ENCODE measurements at places on chromosomes 16 and 17. TPM values are rescaled to one million over a fixed set of nuclear protein-coding genes. Genes with fewer than 3 reads are reported as not detected.

The C16orf92 gene
- not detected for polyA plus RNA-seq

- DNase-seq, result no peak
Measured at GRCh38 chr17:72474719-72475477, 354.1 kb downstream of the SOX9 start.

DNA sequence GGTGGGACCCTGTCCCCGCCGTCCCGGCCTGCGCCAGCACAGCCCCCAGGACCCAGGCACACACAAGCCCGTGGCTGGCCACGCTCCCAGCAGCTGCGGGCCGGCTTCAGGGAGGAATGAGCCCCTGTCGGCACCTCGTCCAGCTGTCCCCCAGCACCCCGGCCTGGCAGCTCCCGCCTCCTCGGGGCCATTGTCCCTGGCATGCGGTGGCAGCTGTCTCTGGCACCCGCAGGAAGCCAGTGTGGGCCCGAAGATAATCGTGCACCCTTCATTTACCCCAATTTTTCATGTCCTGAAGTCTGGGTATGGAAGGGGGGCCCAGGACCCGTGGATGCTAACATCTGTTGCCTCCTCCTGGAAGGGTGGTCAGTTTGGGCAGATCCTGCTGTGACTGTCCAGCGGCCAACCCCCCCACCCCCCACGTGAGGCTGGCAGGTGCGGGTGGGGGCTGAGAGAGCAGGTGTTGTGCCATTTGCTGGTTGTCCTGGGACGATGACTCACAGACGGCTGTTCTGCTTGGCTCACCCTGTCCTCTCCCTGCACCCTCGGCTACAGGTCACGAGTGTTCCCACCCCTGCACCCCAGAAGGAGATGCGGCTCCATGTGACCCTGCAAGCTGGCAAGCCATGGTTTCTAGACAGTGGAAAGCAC, 4.0 kb upstream of the LMF1 start:
- no peak for DNase-seq

The HSD11B2 gene
- polyA plus RNA-seq, result not detected

DNA sequence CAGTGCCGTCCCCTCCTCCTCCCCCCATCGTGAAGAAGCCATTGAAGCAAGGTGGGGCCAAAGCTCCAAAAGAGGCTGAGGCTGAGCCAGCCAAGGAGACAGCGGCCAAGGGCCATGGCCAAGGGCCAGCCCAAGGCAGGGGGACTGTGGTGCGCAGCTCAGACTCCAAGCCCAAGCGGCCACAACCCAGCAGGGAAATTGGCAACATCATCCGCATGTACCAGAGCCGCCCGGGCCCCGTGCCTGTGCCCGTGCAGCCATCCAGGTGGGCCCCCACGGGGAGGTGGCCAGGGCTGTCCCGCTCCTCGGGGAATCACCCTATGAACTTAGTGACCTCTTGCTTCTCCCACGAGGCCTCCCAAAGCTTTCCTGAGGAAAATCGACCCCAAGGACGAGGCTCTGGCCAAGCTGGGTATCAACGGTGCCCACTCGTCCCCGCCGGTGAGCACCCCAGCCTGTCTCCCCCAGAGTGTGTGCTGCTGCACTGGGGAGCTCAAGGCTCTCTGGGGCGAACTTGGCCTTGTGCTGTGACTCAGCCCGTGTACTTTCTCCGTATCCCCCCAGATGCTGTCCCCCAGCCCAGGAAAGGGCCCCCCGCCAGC, 16.6 kb upstream of the SMIM5 start:
- no peak for DNase-seq

The CA4 gene
- not detected for polyA plus RNA-seq

- no peak for DNase-seq
Measured at GRCh38 chr17:50902372-50903353, 36.5 kb upstream of the TOB1 start.

DNA sequence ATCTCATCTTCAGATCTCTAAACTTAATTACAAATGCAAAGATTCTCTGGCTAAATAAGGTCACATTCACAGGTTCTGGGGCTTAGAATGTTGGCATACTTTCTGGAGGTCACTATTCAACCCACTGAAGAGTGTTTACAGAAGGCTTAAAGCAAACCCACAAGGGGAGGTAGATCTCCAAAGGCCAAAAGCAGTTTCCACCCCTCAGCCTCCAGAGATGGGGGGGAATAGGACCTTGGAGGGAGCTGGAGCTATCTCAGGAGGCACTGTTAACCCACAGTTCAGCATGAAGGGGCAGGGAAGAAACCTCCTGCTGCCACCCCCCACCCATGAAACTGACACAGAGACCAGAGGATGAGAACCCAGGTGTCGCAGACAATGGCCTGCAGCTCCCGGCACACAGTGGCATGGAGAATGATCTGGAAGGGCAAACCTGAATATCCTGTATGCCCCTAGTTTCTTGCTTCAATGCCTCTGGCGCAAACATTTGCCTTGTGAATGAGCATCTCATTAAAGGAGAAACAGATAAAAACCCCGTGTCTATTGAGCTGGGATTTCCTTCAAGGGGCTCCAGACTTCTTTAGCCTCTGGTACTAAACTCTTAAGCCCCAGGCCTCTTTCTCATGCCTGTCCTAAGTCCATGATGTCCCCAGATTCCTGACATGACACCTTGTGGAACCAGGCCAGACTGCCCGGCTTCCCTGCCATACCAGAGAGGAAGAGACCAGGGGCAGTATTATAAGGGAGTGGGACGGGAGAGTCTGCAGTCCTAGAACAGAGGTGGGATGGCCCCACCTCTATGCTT, 103.1 kb upstream of the CDH5 start:
- DNase-seq, result no peak

The FAHD1 gene
- 26.7 TPM for polyA plus RNA-seq

DNA sequence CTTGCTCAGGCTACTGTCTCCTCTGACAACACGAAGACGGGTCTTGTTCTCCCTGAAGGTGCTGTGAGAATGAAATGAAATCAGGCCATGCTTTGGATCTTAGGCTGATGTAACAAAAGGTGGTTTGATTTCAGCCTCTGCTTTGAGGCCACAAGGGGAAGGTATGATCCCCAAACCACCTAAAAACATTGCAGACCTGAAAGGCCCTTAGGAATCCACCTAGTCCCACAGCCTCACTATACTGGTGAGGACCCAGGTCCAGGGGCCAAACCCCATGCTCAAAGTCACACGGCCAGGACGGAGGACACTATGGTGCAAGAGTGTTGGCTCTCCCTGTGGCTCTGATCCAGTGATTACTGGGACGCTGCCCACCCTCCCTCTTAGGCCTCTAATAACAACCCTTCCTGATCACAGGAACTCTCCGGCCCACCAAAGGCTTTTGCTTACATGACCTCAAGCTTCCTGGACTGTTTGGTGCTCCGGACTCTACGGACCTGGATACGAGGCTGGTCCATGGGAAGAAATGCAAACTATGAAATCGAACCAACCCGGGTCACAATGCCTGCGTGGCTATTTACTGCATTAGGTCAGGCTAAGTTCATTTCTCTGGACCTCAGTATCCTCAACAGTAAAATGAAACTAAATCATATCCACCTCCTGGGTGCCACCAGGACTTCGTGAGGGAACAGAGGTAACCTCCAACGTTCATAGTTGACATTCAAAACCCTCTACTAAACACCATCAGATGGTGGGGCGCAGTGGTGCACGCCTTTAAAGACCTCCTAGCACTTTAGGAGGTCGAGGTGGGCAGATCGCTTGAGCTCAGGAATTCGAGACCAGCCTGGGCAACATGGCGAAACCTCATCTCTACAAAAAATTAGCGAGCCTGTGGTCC, 1.5 kb downstream of the TRIM25 start:
- DNase-seq, result no peak

The ZNF598 gene
- 11.3 TPM for polyA plus RNA-seq

DNA sequence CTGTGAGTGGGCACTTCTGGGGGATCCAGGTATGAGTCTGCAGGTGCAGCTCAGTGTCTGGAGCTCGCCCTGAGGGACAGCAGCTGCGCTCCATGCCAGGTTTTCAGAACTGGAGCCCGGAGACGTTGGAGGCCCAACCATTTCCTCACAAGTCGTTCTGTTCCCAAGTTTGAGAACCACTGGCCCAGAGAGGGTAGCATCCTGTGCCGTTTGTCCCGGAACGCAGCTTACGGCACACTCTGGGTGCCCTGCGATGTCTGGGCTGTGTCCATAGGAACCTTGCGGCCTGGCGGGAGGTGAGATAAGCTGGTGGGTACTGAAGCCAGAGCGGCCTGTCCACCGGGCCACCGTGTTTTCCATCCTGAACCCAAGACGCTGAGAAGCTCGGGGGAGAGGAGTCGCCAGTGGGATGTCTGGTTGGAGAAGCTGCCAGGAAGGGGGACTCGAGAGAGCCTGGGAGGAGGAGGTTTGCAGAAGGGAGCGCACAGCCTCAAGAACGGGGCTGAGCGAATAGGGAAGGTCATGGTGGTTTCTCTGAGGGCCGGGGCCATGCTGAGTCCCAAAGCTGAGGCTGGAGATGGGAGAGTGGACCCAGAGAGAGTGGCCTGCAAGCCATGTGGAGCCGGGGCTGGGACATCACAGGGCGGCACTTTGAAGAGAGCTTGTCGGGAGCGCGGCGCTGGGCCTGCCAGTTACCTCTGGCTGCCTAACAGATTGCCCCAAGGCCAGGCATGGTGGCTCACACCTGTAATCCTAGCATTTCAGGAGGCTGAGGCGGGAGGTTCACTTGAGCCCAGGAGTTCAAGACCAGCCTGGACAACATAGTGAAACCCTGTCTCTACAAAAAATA, 211.0 kb upstream of the GSE1 start:
- DNase-seq, result no peak

- DNase-seq, result no peak
Measured at GRCh38 chr17:64083563-64084085, 46.3 kb downstream of the ERN1 start.

GRCh38 chr17:73156166-73156840, 8.5 kb upstream of the SSTR2 start:
- DNase-seq, result peak; percentile 40

DNA sequence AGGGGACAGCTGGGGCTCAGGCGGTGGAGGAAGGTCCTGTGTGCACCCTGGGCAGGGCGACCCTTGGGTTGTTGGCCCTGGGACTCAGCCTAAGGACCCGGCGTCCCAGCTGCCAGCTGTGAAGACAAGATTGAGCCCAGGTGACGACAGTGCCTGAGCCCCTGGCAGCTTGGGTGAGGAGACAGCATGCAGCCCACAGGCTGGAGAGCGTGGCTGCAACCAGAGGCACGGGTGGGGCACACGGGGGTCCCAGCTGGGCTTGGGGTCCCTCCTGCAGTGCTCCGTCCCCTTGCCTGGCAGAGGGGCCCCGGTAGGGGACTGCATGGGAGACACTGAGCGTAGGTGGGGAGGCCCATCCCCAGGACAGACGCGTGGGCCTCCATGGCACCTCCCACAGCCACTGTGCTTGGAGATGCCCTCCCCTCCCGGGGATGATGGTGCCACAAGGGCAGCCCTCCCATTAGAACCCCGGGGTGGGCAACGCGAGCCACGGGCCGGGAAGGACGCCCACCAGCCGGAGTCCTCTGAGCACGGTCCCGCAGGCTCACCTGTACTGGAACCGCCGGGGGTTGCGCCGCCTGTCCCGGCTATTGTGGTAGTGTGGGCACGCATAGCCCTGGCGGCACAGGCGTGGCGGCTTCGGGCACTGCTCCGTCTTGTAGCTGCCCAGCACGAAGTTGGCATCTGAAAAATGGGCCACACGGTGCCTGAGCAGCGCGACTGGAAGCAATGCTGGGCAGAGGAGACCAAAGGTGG, 15.5 kb downstream of the UNKL start:
- no peak for DNase-seq

- no peak for DNase-seq
Measured at GRCh38 chr17:16473044-16474011, 18.7 kb downstream of the LRRC75A start.

- DNase-seq, result no peak
Measured at GRCh38 chr17:44346064-44346844, 1.2 kb downstream of the GRN start.

DNA sequence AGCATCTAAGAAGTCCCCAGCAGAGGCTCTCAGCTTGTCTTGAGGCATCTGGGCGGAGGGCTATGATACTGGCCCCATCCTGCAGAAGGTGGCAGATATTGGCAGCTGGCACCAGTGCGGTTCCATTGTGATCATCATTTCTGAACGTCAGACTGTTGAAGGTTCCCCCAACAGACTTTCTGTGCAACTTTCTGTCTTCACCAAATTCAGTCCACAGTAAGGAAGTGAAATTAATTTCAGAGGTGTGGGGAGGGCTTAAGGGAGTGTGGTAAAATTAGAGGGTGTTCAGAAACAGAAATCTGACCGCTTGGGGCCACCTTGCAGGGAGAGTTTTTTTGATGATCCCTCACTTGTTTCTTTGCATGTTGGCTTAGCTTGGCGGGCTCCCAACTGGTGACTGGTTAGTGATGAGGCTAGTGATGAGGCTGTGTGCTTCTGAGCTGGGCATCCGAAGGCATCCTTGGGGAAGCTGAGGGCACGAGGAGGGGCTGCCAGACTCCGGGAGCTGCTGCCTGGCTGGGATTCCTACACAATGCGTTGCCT, at the start of gene CIITA:
Gene CIITA, plus strand, starts transcription at position 404 of the 543 bp plus-strand sequence. Its CDS starts 129 bp downstream, at position 533.
- DNase-seq, result peak; percentile 75

- no peak for DNase-seq
Measured at GRCh38 chr16:24822974-24823373, 22.8 kb upstream of the SLC5A11 start.

The CCL8 gene
- polyA plus RNA-seq, result not detected

DNA sequence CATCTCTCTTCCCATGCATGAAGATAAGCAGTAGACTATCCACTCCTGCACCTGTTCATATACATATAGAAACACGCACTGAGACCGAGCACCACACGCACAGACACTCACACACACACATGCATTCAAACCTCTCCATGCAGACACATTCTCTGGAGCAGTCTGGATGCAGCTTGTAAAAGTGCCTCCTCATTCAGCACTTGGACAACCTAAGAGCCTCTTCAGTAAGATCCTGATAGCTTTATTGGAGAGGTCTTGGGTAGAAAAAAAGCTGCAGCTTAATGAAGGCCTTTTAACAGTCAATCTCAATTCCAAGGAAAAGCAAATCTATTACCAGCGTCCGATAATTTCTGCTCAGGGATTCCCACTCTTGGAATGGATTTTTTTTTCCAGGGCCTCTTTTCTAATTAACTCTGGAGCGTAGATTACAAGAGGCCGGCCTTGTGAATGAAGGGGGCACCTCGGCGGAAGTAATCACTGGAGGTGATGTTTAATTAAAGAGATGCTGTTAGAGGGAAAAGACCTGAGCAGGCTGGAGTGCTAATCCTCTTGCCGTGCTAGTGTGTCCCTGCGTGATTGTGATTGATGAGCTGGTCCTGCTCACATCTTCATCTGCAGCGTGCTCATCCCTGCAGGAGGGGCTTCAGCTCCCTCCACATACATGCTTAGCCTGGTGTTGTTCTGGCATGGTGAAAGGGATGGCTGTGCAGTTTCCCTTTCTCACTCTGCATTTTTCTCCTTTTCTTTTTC, 155.1 kb downstream of the RBFOX1 start:
- no peak for DNase-seq

GRCh38 chr16:69894676-69895075, 56.5 kb upstream of the CLEC18A start:
- DNase-seq, result no peak
